Stimulated activated naive CD8-positive, alpha-beta T cell treated with anti-CD3 and anti-CD28 coated beads, Interleukin-15, amount 100 ng/mL, for 72 hours (primary cell): ENCODE measurements at places on chromosomes 2 and 18.

DNA sequence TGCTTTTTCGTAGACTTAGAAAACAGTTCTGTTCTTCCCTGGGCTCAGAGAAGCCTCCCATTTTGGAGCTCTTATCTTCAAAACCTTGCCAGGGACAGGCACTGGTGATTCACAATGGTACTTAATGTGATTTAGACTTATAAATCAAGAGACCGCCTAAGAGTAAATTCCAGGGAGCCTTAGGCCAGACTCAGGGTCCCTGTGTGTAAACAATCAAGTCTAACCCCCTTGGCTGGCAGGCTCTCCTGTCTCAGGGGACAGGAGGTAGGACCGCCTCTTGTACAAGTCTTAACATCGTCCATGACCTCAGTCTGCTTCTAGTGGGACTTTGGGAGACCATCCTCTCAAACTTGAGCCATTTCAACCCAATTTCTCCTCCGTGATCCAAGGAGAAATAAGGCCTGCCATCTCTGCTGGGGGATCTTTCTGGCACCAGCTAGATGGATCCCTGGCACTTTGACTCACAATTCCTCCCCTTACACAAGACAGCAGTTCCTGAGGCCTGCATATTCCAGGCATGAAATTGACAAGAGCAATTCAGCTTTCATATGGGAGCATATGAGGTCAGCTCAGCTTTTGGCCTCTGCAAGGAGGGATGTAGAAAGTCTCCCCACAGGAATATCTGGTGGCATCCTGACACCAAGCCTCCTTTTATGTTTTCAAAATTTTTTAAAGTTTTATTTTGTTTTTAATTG lies 487.0 kb downstream of the TNS1 start:
- DNase-seq = no peak

GRCh38 chr2:174836377-174836994 lies 72.2 kb upstream of the CHRNA1 start:
- DNase-seq = no peak

GRCh38 chr2:54524226-54524991 lies 68.3 kb downstream of the SPTBN1 start:
- DNase-seq = peak; percentile 32

- no peak for DNase-seq
These were observed 78.4 kb upstream of the ATG16L1 start for GRCh38 chr2:233173115-233173514.
